ENCODE measurements at places on chromosomes 12 and 14. TPM values are rescaled to one million over a fixed set of nuclear protein-coding genes. Genes with fewer than 3 reads are reported as not detected.

Gene CEBPE
- total RNA-seq = not detected

Gene FSCB
- total RNA-seq = not detected

GRCh38 chr14:104339361-104339760 lies 201.0 kb downstream of the KIF26A start:
- no peak for DNase-seq

DNA sequence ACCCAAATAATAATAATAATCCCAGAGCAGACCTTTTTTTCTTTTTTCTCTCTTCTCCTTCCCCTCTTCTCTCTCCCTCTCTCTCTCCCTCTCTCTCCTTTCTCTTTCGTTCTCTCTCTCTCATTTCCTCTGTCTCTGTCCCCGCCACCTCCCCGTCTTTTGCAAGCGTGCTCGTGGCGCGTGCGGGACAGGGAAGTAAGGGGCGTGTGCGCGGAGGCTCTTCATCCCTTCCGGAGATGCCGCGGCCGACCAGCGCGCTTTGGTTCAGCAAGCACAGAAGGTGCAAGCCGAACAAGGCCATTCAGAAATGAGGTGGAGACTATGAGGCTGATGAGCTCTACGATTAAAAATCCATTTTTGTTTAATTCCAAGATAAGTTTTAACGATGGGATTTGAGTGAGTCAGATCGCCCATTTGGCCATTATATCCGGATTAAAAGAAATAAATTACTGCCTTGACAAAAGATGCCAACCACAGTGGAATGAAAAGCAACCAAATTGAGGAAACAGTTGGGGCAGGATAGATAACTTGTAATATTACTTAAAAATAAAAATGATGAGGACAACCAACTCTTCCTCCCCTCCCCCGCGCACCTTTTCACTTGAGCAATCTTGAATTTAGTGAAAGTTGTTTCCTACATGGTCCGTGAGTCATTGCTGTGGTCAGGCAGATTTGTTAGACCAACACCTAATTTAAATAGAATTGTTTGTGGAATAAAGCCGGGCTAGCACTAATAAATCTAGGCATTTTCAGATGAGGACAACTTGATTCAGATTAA lies 1.2 kb upstream of the AMIGO2 start:
- DNase-seq = peak; percentile 31

DNA sequence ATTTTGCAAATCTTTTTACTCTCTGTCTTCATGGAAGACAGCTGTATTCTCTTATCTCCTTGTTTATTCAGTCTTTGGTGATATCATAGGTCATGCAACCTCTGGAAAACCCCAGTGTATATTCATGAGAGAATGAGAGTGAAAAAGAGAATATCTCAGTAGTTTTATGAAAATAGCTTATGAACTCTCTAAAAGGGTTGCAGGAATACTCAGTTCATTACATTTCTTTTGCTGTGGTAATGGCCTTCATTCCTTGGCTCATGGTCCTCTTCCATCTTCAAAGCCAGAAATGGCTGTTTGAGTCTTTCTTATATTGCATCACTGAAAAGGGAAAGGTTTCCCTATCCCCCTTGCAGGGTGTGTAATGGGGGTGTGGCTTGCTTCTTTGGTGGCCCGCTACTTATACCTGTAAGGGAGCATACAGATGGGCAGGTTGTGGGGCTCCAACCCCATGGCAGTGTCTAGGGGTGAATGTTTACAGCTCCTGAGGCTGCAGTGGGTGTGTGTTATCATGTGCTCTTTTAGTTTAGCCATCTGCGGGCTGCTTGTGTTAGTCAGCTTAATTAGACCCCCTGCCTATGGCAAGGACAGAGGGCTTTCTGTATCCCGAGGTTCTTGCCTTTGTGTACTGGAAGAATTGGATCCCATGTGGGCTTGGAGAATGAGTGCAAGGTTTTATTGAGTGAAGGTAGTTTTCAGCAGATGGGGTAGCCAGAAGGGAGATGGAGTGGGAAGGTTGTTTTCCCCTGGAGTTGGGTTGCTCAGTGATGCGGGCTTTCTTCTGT lies 150.2 kb downstream of the CCDC91 start:
- no peak for DNase-seq

GRCh38 chr14:91315844-91316267 lies 71.4 kb upstream of the GPR68 start:
- DNase-seq = peak; percentile 73

GRCh38 chr12:125083072-125083471 lies 17.8 kb downstream of the AACS start:
- no peak for DNase-seq

DNA sequence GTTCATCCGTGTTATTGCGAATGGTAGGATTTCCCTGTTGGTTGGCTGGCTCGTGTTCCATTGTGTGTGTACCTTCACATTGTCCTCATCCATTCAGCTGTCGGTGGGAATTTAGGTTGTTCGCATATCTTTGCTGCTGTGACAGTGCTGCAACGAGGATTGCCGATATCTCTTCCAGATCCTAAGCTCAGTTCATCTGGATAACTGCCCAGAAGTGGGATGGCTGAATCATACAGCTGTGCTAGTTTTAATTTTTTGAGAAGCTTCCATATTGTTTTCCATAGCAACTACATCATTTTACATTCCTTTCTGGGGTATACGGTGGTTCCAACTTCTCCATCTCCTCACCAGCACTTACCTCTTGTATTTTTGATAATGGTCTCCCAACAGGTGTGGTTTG lies 292.8 kb upstream of the SFSWAP start:
- DNase-seq = no peak

GRCh38 chr14:103118018-103118662 lies 5.1 kb upstream of the TNFAIP2 start:
- no peak for DNase-seq

Gene RTN1
- total RNA-seq = 2.3 TPM

Gene NT5DC3
- 1.1 TPM for total RNA-seq

Gene DDX55
- total RNA-seq = 25.9 TPM

GRCh38 chr12:98594050-98594835 lies 757 bp downstream of the SLC25A3 start:
- DNase-seq = no peak

Gene SLC39A2
- total RNA-seq = not detected

Gene PLEKHG7
- 0.63 TPM for total RNA-seq

DNA sequence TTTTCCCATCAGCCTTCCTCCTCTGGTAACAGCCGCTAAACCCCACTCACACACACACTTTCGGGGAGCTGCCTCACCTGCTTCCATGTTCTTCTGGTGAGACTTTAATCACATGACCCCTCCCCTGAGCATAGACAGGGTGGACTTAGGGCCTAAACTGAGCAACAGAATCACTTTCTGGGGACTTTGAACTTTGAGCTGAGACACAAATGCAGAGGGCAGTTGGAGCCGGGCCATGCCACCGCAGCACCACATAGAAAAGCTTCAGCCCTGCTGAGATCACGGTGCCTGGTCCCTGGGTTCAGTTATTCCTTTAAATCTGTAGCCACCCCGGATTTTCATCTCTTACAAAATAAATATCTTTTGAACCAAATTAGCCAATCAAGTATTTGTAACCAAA lies 18.4 kb upstream of the MAP3K9 start:
- no peak for DNase-seq

DNA sequence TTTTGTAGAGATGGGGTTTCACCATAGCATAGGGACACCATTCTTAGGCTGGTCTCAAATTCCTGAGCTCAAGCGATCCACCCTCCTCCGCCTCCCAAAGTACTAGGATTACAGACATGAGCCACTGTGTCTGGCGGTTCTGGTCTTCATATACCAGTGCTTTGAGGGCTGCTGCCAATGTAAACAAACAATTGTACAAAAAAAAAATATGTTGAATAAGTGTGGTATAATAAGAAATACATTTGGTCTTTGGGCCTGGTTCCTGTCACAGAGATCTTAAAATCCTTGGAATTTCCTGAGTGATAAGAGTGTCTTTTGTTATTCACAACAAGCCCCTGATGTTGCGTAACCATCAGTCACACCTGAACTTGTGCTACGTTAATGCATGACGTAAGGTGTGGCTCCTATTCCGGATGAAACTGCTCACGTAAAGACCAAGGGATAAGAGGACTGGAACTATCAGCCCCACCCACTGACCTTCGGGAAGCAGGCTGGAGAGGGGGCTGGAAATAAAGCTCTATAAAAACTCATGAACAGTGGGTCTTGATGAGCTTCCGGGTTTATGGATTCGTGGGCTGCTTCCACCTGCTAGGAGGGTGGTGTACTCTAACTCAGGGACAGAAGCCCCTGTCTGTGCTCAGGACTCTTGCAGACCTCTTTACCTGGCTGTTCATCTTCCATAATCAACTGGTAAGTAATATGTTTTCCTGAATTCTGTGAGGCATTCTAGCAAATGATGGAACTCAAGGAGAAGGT lies 16.5 kb upstream of the RIMKLB start:
- no peak for DNase-seq

GRCh38 chr12:76879710-76880518 lies 1.1 kb upstream of the CSRP2 start:
- no peak for DNase-seq
